ENCODE measurements at places on chromosomes 13 and 19. TPM values are rescaled to one million over a fixed set of nuclear protein-coding genes. Genes with fewer than 3 reads are reported as not detected.
A peak's percentile ranks its signal among the peaks of the same experiment; 100 is the strongest.

LRCH1 gene
- total RNA-seq: 7.9 TPM

CDX2 gene
- 5.1 TPM for total RNA-seq

SYNE4 gene
- 1.1 TPM for total RNA-seq

FEM1A gene
- total RNA-seq: 13.4 TPM

GFY gene
- total RNA-seq: not detected

ERICH4 gene
- total RNA-seq: not detected

PIK3R2 gene
- 37.6 TPM for total RNA-seq

CCDC106 gene
- total RNA-seq: 47.8 TPM

MARCHF2 gene
- total RNA-seq: 32.6 TPM

DNA sequence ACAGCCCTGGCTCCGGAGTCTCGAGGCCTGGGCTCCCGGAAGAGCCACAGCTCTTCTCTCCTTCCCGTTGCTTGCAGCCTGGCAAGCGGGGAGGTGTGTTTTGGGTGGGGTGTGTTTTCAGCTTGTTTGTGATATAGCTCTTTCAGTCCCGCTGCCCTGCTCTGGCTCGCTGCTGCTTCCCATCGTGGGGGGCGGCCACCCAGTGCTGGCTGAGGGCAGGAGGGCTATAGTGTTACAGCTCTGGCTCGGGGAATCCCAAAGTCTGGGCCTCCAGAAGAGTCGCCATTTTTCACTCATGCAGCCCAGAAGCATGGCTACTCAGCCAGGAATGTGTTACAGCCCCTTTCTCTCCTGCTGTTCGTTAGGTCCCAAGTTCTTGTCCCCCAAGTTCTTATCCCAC, 2.2 kb upstream of the ZNF256 start:
- no peak for DNase-seq

GRCh38 chr13:25153736-25154135, 18.4 kb downstream of the AMER2 start:
- DNase-seq: no peak

GRCh38 chr19:27759896-27760295, 1453.1 kb downstream of the UQCRFS1 start:
- no peak for DNase-seq

DNA sequence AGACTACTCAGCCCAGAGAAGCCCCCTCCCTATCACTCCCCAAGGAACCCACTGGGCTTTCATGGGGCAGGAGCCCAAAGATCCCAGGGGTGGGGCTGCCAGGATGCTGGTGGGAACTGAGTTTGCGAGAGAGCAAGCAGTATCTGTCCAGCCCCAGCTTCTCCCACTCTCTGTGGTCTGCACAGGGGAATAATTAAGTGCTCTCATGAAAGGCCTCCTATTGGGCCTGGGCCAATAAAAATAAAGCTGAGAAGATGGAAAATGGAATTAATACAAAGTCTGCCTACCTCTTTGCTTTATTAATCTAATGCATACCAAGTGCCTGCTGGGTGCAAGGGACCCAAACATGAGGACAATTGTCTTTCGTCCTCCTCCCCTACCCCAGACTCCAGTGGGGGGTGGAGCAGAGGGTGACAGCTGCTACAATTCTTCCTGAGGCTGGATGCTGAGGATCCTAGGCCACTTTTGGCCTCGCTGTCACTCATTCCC, 5.4 kb downstream of the DDX39A start:
- DNase-seq: no peak

DNA sequence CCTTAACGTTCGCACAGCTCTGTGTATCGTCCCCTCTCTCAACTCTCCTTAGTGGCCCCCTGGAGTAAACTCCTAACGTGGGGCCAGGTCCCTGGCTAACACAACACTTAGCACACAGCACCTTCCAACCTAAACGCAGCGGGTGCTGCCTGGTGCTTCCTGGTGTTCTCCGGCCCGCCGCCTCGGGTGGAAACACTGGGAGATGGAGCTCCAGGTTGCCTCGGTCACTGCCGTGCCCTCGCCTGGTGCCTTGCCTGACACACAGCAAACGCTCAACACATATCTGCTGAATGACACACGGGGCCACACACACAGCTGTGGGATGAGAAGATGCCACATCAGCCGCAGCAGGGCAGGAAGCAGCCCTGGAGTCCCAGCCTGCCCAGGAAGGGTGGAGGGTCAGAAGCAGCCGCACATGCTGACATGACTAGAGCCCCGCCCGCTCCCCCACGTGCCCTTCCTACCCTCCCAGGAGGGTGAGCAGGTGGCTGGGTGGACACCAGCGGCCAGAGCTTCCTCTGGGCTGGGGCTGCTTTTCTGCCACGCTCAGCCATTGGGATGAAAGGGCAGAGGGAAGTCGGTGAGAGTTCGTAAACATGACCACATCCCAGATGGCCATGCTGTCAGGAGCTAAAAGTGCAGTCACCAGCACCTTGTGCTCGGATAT, 6.6 kb downstream of the PEPD start:
- DNase-seq: no peak

- DNase-seq: no peak
Measured at GRCh38 chr13:47186471-47186870, 289.6 kb upstream of the HTR2A start.

DNA sequence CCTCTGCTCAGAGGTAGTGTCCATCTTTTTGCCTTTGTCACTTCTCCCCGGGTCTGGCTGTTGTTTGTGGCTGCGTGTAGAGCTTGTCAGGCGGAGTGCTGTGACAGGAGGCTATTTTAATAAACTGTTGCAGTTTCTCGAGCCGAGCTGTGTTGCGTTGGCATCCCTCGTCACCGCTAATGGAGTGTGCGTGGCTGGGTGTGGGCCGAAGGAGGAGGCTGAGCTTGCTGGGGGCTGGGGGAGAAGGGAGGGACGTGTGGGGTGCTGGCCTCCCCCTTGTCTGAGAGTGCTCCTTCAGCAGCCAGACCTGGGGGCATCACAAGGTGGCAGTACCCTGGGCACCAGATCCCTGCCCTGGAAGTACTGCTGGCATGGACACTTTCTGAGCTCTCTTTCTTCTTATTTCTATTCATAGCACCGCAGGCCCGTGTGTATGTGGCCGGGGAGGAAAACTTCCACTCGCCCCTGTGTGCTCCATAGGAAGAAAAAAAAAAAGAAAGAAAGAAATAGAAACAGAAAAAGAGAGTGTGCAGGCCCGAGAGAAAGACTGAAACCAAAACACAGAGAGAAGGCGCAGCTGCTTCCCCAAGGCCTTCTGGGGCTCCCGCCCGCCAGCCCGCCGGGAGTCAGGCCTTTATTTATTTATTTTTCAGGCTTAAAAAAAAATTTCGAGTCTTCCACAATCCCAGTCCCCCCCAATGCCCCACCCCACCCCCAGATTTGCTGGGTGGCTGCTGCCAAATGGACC, 27.0 kb downstream of the NFIX start:
- no peak for DNase-seq

GRCh38 chr19:39749981-39750380, 12.2 kb upstream of the CLC start:
- DNase-seq: no peak

GRCh38 chr13:30440910-30441703, 18.8 kb downstream of the UBE2L5 start:
- DNase-seq: no peak

- no peak for DNase-seq
Measured at GRCh38 chr19:2352121-2352520, 7.9 kb upstream of the TMPRSS9 start.

- no peak for DNase-seq
Measured at GRCh38 chr19:33434886-33435705, 61.6 kb downstream of the CEBPG start.

GRCh38 chr19:47503826-47504150, 11.1 kb downstream of the NAPA start:
- DNase-seq: no peak

DNA sequence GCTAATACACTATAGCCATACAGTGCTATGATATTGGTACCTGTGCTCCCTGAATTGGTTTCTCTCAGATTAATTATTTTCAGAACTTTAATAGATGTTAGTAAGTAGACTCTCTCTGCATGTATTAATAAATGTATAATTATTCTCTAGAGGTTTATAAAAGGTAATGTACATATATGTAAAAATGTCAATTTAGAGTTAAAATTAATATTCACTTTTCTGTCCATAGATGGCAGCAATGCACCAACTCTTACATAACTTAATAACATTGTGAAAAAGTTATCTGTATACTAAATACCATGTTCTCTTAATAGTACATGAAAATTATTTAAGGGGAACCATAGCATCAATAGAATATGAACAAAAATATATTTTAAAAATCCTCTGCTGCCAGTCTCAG, 515.0 kb upstream of the KLHL1 start:
- no peak for DNase-seq

GRCh38 chr13:79987323-79987722, 353.6 kb downstream of the SPRY2 start:
- no peak for DNase-seq

GRCh38 chr19:57578487-57579205, at the start of gene ZNF416:
TSS of gene ZNF416 (minus strand) at chr19:57578911. CDS start at chr19:57578704, 207 bp downstream.
- DNase-seq: peak; percentile 99

GRCh38 chr19:41531438-41532311, 44.3 kb upstream of the CEACAM21 start:
- DNase-seq: no peak

- no peak for DNase-seq
Measured at GRCh38 chr19:14147797-14148605, 11.6 kb upstream of the ASF1B start.
